ENCODE measurements at places on chromosomes 2 and 18.

- DNase-seq: no peak
Measured at GRCh38 chr2:31660812-31661335, 80.1 kb upstream of the SRD5A2 start.

DNA sequence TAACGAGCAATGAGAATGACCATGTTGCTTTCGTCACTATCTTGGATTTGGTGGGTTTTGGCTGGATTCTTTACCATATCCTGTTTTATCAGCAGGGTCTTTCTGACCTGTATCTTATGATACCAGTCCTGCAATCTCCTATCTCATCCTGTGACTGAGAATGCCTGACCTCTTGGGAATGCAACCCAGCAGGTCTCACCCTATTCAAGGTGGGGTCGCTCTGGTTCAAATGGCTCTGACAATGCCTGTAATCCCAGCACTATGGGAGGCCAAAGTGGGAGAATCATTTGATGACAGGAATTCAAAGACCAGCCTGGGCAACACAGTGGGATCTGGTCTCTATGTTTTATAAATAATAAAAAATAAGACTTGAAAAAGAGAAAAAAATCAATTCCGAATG, 173.5 kb downstream of the ACTR3 start:
- DNase-seq: no peak

GRCh38 chr2:25664183-25664964, 9.0 kb downstream of the DTNB start:
- no peak for DNase-seq

- DNase-seq: no peak
Measured at GRCh38 chr2:16454621-16455020, 211.0 kb downstream of the CYRIA start.

GRCh38 chr2:165634855-165635254, 159.2 kb downstream of the GALNT3 start:
- peak; percentile 60 for DNase-seq

DNA sequence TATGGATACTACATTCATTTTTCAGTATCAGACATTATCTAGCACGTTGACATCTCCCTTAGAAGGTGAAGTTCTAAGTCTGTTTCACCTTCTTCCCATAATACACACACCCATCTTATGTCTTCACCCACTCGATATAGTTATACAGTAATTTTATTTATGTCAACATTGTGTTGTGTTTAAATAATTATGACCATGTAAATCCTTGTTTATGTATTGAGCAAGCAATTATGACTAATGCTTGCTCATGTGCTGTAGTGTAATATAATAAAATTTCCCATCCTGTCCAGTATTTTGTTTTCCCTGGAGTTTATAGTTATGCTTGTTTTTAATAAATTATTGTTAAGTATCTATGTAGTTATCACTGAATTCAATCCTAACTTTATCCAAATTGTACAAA, 163.2 kb downstream of the MTX2 start:
- DNase-seq: no peak

GRCh38 chr2:9681427-9681817, 50.6 kb upstream of the YWHAQ start:
- no peak for DNase-seq

DNA sequence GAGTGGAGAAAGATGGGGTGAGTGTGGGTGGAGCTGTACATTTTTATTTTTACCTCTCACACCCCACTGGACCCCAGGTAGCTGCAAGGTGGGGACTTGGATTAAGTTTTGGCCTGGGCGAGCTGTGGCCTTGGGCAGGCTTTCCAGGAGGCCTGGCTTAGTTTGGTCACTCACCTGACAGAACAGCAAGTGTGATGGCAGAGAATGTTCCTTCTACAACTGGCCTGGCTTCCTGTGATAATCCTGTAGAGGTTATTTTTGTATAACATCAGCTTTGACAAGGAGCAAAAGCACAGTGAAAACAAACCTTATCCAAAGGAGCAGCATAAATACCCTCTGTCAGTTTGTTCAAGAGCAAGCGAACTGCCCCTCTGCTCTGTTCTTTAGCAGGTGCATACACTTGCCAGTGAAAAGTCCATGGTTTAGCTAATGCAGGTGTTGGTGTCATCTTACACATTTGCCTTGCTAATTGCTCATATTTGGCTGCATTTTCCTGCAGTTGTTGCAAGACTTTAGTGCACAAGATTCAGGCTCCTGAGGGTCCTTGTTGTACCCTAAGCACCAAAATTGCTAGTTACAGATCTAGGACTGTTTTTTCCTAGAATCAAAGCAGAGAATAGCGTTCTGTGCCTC, 6.3 kb downstream of the THNSL2 start:
- DNase-seq: no peak

DNA sequence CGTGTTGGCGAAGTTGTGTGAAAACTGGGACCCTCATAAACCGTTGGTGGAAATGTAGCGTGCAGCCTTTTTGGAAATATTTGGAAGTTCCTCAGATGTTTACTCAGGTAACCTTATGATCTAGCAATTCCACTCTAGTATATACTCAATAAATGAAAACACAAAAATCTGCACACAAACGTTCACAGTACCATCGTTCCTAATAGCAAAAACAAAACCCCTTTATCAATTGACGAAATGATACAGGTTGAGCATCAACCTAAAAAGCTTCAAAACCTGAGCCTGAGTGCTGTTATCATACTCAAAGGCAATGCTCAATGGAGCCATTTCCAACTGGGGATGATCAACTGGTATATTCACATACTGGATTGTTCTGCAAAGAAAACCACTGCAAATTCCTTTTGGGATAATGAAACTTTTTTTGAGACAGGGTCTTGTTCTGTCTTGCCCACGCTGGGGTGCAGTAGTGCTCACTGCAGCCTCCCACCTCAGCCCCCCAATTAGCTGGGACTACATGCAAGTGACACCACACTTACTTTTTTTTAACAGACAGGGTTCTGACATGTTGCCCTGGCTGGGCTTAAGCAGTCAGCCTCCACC, 777 bp upstream of the C18orf32 start:
- no peak for DNase-seq

DNA sequence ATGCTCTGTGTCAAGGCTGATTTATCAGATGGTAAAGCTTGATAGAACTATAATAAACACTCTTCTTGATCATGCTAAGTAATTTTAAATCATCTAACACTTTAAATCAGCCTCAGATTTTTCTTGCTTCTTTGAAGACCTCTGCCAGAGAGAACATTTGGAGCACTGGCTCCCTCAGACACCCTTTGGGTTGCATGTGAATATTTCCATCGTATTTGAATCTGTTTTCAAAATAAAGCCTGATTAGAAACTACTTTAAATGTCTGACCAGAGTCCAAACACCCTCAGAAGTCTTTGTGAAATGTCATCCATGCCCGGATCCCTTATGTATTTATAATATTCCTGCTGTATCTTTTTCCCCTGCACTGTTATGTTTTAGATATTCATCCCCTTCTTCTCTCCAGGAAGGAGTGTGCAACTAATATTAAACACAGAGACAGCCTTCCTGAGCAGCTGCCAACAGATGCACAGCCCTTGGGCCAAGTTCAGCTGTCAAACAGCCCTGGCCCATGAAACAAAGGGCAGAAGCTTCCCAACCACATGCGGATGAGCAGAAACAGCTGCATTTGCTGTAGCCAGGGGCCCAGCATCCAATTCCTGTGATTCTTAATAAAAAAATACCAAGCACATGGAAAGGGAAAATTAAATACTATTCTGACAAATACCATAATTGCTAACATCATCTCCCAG, 46.5 kb downstream of the DPP10 start:
- no peak for DNase-seq

DNA sequence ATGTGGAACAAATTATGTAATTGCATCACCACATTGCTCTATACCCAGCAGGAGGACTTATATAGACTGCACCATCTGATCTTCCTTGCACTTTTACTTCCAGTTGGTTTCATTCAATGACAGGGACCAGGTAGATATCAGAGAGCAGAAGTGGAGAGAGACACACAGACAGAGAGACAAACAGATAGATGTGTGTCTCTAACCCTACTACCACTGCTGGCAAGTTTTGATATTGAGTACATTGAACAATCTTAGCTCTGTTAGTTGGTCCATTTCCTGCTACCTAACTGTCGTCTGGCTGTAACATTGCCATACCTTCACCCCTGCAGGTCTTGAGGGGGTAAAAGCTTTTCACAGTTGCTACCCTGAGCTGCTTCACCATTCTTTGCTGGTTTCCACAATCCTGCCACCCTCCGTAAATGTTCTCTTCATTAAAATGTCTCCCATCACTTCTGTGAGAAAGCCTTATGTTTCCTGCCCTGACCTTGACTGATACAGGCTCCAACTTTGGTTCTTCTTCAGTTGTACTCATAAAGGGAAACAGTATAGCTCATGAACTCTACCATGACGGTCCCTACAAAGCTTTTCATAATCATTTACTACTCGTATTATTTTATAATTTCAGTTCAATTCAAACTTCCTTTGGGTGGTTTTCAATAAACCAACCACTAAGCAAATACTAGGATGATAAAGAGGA, 62.3 kb upstream of the ITGA4 start:
- DNase-seq: no peak

GRCh38 chr2:189066037-189066436, 91.9 kb downstream of the COL3A1 start:
- no peak for DNase-seq

DNA sequence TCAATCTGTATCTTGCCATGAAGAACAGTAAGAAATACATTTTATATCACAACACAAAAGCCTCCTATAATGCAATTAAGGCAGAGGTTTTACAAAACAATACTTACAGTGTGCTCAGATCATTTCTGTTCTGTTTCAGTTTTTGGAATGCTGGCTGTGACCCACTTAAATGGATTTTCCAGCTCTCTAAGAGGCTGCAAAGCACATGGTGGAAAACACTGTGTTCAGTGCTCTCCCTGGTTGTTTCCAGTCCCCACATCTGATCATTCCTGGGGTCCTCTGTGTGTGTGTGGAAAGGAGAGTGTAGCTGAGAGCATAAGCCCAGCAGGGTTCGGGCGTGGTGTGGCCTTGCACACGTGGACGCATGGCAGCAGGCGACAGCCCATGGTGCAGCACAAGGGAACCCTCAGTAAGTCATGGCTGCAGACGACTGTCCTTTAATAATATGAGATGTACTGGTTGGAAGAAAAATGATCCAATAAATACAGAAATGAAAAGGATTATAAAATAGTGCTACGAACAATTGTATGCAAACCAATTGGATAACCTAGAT, 95.6 kb downstream of the FAM210A start:
- DNase-seq: no peak

DNA sequence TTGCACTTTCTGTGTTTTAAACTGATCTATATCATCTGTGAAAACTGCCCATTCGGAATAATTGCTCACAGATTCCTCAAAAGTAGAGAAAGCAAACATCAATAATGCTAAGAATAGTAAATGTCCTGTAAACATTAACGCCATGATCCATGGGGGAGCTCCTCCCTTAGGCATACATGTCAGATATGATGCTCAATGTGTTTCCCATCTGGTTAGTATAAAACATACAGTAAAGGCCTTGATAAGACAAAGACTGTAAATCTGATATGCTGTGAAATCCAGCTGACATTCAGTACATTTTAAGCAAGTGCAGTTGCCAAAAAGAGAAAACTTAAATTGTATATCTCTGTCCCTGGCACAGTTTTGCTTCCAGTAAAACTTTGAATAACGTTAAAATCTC, 2.1 kb downstream of the DSEL start:
- DNase-seq: no peak

- no peak for DNase-seq
Measured at GRCh38 chr2:236876642-236877041, 209.0 kb upstream of the COPS8 start.

DNA sequence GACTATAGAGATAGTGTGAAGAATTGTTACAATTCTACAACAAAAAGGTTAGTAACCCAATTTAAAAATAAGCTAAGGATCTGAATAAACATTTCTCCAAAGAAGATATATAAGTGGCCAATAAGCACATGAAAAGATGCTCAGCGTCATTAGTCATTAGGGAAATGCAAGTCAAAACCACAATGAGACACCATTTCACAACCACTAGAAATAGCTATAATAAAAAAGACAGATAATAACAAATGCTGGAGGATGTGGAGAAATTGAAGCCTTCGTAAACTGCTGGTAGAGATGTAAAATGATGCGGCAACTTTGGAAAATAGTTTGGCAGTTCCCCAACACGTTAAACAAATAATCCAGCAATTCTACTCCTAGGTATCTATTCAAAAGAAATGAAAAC, 366.5 kb upstream of the POU3F3 start:
- no peak for DNase-seq

DNA sequence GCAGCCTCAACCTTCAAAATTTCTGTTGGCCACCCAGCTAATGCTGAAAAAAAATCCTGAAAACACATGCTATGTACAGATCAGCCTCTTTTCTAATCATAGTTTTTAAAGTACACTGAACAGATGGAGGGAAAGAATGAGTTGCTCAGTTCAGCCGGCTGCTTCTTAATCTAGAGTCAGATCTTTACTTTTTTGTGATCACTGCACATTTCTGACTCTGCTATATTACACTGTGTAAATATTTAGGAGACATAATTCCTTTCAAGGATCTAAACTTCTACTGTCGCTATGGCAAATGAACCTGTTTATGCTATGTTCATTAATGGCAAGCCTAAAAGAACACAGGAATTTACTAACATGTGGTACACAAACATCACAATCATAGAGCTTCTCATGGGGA, 114.2 kb downstream of the SRBD1 start:
- DNase-seq: no peak

DNA sequence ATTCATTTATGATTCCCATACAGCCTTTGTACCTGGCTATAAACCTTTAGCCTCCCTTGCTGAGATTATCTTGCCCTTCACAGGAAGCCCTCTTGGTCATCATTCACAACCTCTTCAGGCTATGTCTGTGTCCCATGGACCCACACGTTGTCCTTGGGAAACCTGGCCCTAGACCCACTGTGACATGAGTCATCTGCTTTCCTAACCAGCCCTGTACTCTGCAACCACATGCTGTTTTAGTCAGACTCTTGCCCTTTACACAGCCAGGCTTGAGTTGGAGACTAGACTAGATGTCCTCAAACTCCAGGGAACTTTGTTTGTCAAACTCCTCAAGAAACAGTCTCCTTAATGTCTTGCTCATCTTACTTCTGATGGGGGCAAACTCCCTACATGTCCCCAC, 229.3 kb upstream of the ZSWIM2 start:
- no peak for DNase-seq

DNA sequence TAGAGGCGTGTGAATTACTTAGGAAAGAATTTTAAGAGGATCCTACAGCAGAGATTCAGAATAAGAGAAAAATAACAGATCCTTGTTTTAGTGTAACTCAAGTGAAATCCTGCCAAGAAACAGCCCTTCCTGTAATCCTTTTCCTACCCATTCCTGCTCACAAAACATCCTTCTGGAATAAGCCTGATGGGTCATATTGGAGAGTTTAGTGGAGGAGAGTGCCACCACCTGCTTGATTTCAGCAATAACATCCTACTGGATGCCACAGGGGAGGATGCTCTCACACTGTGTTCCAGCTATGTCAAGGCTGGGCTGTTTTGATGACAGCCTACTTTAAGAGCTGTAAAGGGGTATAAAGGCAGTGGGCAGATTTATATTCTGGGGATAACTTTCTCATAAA, 54.8 kb upstream of the CCDC178 start:
- DNase-seq: peak; percentile 1

GRCh38 chr2:25618676-25619075, 54.7 kb downstream of the DTNB start:
- no peak for DNase-seq
